KG1 (cell line): ENCODE measurements at places on chromosomes 6 and 20.

DNA sequence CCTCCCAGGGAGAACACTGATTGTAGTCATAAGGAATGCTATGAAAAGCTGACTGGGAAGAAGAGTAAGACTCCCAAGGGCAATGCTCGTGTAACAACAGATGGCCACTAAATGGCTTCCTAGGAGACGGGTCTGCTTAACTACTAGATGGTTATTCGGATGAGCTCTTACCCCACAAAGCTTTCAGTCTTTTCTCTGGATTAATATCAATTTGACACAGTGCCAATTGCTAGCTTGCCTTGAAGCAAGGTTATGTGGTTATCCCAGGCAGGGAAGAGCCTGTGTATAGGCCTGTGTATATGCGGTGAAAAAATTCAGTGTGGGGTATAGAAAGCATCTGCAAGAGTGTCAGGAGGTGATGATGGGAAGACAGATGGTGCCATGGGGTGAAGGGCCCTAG is 86.4 kb upstream of the NOX3 start:
- no peak for DNase-seq

- DNase-seq, result no peak
Observed at GRCh38 chr6:99306341-99306740, 43.1 kb downstream of the FAXC start.

DNA sequence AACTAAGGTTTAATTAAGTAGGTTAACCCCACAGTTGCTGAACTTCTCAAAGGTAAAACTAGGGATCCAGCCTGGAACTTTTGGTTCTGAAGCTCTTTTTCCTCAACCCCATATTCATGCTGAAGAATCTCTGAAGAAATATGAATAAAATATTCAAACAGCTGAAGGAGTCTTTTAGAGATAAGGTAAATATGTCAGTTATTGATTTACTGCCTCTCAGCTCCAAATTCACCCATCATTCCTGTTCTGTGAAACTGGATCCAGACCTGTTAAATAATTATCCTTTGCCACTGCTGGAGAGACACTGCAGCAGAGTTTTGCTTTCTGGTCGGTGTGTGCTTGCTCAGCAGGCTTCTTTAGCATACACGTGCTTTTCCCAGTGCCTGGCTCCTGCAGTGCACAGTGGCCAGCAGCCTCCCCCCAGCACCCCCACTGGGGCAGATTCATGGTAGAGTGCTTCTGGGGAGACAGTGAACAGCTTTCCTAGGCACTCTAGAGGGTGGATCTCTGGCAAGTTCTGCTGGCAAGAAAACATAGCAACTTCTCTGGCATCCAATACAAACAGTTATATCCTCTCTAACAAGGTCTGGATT is 62.0 kb upstream of the BCLAF1 start:
- DNase-seq, result no peak

- DNase-seq, result no peak
Observed at GRCh38 chr6:6699741-6700367, 111.3 kb downstream of the LY86 start.

- no peak for DNase-seq
Observed at GRCh38 chr20:61482056-61482887, 230.2 kb downstream of the CDH4 start.

DNA sequence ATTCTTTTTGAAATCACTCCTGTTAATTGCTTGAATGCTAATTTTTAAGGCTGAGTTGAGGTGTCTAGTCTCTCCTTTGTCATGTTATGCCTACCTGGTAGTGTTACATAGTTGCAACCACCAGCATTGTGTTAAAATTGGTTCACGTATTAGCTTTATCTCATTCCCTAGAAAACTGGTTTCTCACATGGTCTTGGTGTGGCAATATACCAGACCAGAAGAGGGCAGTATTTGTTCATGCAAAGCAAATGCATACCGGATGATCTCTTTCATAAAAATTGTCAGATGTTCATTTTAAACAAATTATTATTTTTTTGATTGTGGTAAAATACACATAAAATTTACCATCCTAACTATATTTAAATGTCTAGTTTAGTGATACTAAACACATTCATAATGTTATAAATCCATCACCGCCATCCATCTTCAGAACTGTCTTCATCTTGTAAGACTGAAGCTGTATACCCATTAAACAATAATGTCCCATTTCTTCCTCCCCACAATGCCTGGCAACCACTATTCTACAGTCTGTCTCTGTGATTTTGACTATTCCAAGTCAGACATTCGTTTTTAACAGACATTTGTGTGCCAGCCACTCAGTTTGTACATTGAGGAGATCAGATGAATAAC is 92.8 kb downstream of the ATRN start:
- peak; percentile 42 for DNase-seq

DNA sequence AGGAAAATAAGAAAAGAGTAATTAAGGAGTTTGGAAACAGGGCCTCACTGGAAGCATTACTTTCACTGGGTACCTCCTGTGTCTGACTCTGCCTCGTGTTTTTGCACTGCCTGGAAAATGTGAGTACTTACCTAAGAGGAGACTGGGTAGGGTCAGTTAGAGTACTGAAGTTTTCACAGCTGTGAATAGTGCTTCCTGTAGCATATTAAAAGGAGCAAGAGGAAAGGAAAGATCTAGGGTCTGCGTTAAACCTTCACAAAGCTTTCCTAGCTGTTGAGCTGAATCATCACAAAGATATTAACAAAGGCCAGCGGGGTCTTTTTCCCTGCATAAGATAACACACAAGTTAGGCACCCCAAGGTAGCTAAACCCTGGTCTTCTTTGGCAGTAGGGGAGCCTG is 82.3 kb downstream of the MLIP start:
- DNase-seq, result no peak

DNA sequence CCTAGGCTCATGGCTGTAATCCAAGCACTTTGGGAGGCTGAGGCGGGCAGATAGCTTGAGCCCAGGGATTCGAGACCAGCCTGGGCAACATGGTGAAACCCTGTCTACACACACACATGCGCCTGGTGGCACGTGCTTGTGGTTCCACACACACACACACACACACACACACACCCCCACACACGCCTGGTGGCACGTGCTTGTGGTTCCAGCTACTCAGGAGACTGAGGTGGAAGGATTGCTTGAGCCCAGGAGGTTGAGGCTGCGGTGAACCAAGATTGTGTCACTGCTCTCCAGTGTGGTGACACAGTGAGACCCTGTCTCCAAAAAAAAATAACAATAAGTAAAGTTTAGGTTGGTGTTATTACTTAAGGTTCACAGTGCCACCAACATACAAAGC is 165.8 kb downstream of the ZFAND3 start:
- no peak for DNase-seq

- DNase-seq, result no peak
Observed at GRCh38 chr20:12528104-12528503, 480.7 kb upstream of the SPTLC3 start.

DNA sequence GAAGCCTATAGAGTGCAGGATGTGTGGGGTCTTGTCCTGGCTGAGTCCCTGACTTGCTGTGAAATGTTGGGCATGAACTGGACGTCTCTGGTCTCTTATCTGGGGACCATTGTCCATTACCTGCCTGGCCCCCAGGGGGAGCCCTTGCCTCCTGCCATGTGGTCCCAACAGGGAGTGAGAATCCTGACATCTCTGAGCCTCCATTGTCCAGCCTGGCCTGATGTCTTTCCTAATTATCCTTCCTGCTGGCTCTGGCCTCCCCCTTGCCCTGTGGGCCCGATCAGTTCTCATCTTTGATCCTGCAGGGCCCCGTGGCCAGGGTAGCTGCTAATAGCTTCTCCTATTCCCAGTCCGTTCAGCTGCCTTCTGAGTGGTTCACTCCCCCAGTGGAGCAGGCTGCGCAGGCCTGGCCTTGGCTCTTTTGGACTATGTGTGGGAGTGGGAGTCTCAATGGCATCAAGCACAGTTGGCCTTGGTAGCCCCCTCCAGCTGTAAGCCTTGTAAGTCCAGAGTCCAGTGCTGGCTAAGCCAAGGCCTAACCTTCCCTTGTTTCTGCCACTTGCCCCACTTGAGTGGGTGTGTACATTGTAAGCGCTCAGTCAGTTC is 77.9 kb upstream of the RALY start:
- DNase-seq, result no peak

GRCh38 chr6:157597461-157598312 is 216.7 kb downstream of the ZDHHC14 start:
- DNase-seq, result peak; percentile 12

DNA sequence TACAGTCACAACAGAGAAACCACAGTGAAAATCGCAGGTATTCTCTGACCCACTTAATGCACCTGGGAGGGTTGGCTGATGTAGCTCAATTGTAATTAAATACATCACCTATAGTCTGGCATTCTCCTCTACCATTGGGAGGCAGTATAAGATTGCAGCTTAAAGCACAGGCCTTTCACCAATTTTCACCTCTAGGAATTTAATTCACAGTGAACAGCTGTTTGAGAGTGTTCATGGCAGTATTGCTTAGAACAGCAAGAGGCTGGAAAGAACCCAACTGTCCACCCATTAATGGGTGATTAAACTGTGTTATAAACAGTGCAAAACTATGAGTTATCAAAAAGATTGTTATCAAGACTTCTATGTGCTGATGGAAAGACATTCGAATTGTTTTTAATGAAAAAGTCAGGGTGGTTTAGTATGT is 2.0 kb downstream of the EDEM2 start:
- DNase-seq, result peak; percentile 59

DNA sequence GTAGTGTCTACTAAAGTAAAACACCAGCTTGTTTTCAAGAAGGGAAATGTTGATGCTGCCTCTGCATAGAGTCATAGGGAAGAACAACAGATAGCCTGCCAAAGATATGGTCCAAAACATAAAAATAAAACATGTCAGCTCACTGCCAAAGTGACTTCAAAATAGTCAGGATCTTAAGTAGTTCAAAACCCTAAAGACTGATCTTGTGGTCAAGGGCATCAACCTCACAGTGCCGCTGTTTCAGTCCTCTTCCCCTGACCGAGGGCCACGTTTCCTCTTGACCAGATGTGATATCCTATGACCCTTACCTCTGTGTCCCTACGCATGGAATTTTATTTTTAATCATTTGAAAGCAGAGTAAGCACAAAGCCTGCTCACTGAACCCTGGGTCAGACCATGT is 104.2 kb upstream of the CNKSR3 start:
- no peak for DNase-seq

GRCh38 chr6:154950979-154951344 is 44.2 kb upstream of the TIAM2 start:
- DNase-seq, result no peak

GRCh38 chr20:6829510-6830116 is 62.1 kb downstream of the BMP2 start:
- DNase-seq, result no peak

DNA sequence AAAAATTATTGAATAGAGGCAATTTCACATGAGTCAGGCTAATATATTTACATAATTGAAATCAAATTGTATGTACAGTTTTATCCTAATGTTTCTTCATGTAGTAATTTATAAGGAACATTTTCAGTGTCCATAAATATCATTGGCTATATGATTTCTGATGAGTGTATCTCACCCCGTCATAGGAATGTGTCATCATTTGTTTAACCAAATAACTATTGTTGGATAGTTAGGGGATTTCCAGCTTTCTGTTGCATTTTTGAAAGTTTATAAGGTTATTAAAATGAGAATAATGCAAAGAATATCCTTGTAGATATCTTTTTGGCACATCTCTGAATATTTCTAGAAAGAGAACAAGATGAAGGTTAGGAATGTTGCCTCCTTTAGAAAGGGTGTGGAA is 39.0 kb downstream of the SYTL3 start:
- no peak for DNase-seq

DNA sequence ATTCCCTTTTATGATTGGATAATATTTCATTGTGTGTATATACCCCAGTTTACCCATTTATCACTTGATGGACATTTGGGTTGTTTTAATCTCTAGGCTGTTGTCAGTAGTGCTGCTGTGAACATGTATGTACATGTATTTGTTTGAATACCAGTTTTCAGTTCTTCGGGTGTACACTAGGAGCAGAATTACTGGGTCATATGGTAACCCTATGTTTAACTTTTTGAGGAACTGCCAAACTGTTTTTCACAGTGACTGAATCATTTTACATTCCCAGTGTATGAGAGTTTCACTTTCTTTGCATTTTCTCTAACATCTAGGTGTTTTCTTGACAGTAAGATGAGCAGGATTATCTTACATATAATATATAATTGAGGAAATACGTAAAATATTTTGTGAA is 44.7 kb upstream of the ADIG start:
- DNase-seq, result no peak

GRCh38 chr6:130559166-130559565 is 193.3 kb downstream of the TMEM200A start:
- no peak for DNase-seq

- no peak for DNase-seq
Observed at GRCh38 chr20:49521356-49521755, 38.9 kb upstream of the KCNB1 start.

DNA sequence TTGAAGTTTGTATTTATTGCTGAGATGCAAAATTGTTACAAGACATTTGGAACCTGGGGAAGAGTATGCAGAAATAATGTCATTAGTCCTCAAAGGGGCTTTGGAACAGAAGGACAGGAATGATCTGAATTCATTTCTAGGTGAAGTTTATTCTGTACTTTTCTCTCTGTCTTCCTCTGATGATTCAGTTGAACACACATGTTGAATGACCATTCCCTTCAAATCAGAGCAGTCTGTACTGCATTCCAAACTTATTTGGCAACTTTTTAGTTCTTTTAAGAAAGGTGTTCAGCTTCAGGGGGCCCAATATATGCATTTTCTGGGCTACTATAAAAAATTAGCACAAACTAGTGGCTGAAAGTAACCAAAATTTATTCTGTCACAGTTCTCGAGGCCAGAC is 213.9 kb upstream of the LAMP5 start:
- DNase-seq, result no peak

- peak; percentile 43 for DNase-seq
Observed at GRCh38 chr6:27772261-27773001, 139.8 kb downstream of the OR2B2 start.

- peak; percentile 13 for DNase-seq
Observed at GRCh38 chr20:5090191-5090590, 29.6 kb downstream of the PCNA start.

DNA sequence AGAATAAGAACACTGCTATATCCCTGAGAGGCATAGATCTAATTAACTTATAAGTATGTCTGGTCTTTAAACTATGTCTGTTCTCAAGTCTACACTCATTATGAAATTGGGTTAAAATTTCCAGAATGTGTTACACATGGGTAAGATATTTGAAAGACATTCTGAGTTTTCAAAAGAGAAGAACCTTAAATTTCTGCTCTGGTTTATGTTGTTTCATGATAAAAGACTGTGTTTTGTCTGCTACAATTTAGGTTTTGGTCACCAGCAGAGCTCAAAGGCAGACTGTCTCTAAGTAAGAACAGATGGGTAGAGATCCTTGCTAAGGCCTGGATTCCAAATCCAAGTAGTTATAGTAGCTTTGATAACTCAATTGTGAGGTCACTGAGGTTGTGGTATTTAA is 6.0 kb downstream of the STMND1 start:
- no peak for DNase-seq

- no peak for DNase-seq
Observed at GRCh38 chr6:5498579-5498899, 237.2 kb downstream of the FARS2 start.

- no peak for DNase-seq
Observed at GRCh38 chr20:46394872-46395760, 11.3 kb downstream of the ELMO2 start.

DNA sequence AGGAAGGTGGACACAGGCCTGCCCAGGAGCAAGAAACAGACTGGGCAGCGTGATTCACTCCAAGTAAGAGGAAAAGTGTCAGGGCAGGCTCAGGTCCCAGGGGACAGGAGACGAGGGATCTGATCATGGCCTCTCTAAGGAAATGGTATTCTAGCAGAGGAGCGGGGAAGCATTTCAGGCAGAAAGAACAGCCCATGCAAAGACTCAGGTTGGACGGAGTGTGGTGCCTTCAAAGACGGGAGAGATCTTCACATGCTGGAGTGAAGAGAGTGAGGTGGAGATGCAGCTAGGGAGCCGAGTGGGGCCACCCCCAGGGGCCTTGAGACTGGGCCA is 161.1 kb downstream of the SYCP2 start:
- DNase-seq, result no peak
